ENCODE measurements at places on chromosomes 13 and 19.
A peak's percentile ranks its signal among the peaks of the same experiment; 100 is the strongest.

DNA sequence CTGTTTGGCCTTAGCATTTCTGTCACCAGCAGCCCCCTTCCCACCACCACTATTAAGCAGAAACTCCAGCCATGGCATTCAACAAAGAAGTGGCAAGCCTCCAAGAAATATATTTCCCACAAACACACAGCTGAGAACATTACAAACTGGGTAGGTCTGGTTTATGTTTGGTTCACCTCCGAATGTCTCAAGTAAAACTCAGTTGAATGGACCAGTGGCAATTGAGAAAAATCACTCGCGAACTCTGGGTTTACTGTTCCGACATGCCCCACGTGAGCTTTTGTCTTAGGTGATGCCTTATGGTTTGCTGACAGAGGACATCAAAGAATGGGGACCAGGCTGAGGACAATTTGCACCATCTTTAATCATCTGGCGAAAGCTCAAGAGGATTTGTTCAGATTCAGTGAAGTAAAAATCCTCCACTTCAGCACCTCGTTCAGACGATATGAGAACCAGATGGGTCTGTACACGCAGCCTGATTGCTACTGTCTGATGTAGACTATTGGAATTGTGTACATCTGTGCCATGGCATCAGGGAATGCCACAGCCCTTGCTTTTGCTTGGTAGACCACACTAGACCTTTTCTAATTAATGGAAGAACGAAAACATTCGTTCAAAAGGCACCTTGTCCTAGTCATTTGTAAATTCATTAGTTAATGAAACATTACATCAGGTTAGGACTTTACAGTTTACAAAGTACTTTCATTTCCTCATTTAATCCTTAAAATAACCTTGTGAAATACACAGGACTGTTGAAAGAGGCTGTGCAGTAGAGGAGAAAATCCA lies 59.4 kb downstream of the SLC10A2 start:
- no peak for DNase-seq

DNA sequence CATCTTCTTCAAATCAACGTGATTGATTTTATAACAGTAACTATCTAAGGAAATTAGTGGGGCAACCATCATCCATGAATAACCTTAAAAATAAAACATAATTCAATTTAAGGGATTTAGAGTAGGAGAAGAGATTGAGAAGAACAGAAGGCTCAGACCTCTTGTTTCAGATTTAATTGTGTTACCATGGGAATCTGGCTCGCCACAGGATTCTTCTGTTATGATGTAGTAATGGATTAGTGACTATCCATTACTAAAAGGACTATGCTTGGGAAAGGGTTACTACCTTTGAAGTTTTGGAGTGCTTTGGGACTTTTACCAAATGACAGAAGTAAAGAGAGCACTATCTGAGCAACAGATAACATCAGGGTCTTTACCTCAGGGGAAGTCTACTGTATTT lies 13.2 kb downstream of the FREM2 start:
- no peak for DNase-seq

DNA sequence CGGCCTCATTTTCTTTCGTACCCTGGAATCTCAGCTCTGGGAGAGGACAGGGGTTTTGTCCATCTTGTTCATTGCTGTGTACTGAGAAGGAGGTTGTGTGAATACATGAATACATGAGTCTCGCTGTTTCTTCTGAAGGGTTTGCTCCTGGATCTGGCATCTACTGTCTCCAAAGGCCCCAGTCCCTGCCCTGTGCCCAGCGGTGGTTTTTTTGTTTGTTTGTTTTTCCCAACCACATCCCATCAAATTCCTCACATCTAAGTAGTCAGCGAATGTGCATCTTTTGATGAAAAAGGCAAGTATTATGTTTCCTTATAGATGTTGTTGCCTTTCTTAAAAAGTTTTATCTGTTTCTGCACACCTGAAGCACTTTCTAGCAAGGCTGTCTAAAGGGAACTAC lies 12.5 kb downstream of the DCAF15 start:
- no peak for DNase-seq

DNA sequence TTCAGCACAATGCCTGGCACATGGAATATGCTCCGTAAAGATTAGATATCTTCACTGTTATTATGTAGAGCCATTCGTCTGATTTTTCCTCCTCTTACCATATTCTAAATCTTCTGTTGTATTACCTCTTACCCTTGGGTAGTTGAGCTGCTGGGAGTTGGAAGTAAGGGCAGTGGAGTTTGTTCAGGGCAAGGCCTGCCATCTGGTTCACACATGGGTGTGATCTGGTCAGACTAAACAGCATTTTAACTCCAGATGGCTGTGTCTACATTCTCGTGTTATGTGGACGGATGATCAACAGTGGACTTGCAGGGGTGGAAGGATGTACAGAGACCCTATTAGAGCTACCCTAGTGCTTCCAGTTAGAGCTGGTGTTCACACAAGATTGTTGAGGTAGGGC lies 164.9 kb downstream of the ZIC5 start:
- no peak for DNase-seq

DNA sequence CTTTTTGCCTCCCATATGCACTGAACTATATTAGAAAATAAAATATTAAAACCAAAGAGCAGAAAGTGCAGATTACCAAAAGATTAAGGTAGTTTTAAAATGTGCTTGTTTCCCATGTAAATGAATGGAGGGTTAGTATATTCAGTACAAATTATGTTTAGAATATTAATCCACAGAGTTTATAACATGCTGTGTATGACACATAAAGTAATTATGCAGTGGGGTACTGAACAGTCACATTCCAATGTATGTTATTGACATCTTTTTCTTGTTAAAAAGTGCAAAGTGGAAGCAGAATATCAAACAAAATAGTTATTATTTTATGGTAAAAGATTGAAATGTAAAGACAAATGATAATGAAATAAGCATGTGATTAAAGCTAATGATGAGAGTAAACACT lies 79.3 kb downstream of the GPC6 start:
- DNase-seq: no peak

DNA sequence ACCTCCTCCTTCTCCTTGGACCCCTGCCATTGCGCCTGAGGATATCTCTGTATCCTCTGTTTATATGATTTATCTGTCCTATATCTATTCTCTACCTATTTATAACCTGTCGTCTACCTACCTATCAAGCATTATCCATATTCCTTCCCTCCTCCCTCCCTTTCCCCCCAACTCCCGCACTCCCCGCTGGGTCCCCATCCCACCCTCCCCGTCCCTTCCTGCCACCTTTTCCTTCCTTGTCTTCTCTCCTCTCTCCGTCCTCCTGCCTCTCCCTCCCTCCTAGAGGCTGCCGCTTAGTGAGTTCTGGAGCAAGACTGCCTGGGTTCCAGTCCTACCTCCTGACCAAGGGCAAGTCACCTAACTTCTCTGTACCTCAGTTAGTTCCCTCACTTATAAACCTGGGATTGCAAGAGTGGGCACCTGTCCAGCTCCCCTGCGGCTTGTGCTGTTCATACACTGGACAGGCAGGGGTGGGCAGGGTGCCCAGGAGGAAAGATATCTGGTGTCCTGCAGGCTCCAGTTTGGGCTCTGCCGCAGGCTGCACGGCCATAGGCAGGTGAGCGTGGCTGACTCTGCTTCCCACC lies 16.1 kb downstream of the TTYH1 start:
- DNase-seq: no peak

GRCh38 chr13:73715114-73715910 lies 418.9 kb downstream of the KLF12 start:
- DNase-seq: peak; percentile 50

- peak; percentile 5 for DNase-seq
Observed at GRCh38 chr13:62512194-62513141, 1096.8 kb upstream of the PCDH20 start.

- peak; percentile 50 for DNase-seq
Observed at GRCh38 chr19:55809381-55810058, 22.3 kb downstream of the NLRP11 start.

GRCh38 chr13:29877456-29878078 lies 27.1 kb upstream of the UBL3 start:
- no peak for DNase-seq

DNA sequence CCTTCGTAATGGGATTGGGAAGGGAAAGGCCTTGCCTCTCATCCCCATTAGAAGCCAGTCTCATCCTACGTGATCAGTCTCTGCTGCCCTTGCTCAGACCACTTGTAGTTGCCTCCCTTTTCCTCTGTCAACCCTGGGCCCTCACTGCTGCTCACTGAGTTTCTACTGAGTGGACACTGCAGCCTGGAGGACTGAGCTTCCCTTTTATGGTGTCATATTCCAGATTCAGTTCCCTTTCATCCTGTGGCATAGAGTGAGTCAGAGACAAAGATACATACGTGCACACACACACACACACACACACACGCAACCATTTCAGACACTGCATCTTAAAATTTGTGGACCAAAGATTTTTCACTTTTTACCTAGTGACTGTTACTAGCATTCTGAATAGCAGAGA lies 56.6 kb downstream of the COG3 start:
- DNase-seq: no peak

- DNase-seq: no peak
Observed at GRCh38 chr19:30605333-30605732, 233.1 kb downstream of the ZNF536 start.

- no peak for DNase-seq
Observed at GRCh38 chr19:16736709-16737108, 17.1 kb downstream of the NWD1 start.

DNA sequence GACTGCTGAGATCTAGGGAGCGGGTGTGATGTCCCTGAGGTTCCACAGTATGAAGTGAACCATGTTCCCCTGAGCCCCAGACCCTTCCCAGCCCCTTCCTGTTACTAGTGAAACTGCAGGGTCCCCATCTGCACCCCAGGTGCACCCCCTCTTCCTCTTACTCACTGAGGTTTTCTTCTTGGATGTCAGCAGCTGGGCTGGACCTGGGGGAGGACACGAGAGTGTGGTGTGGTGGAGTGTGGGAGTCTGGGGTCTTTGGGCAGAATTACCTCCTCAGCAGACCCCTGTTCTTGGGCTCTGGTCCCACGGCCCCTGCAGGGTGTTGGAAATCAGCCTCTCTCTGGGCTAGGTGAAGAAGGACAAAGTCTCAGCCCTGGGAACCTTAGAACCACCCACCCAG lies 3.3 kb upstream of the LILRA6 start:
- no peak for DNase-seq

GRCh38 chr19:4602915-4603314 lies 36.4 kb upstream of the TNFAIP8L1 start:
- no peak for DNase-seq

- DNase-seq: no peak
Observed at GRCh38 chr19:24048261-24048660, 38.7 kb upstream of the ZNF254 start.

- DNase-seq: no peak
Observed at GRCh38 chr13:85618521-85618920, 180.7 kb downstream of the SLITRK6 start.

DNA sequence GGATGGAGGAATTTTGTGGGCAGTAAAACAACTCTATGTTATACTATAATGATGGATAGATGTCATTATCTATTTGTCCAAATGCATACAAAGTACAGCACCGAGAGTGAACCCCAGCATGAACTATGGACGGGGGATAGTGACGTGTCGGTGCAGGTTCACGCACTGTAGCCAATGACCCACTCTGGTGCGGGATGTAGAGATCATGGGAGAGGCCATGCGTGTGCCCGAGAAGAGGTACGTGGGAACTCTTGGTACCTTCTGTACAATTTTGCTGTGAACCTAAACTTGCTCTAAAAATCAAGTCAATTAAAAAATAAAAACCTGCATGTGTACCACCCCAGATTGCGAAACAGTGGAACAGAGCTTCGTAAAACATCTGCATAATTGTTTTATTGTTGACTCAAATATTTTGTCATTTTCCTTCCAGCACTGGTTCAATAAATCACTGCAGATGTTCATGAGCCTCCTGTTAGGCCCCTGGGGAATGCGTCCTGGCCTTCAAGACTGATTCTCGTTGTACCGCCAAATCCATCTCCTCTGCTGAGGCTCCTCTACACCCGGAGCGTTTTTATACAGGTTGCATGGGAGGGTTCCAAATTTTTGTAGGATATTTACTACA lies 30.9 kb downstream of the COL4A1 start:
- DNase-seq: no peak

GRCh38 chr13:71672512-71672911 lies 194.5 kb downstream of the DACH1 start:
- no peak for DNase-seq

DNA sequence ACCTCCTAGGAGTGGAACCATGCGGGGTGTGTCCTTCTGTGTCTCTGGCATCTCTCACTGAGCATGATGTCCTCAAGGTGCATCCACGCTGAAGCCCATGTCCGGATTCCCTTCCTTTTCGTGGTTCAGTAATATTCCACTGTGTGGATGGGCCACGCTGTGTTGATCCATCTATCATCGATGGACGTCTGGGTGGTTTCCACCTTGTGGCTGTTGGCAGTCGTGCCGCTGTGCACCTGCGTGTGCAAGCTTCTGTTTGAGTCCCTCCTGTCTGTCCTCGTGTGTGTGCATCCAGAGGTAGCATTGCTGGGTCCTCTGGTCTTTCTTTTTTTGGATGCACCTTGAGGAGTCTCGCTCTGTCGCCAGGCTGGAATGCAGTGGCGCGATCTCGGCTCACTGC lies 11.2 kb upstream of the GNA15 start:
- no peak for DNase-seq

GRCh38 chr19:21328406-21328805 lies 804 bp downstream of the ZNF708 start:
- DNase-seq: no peak

DNA sequence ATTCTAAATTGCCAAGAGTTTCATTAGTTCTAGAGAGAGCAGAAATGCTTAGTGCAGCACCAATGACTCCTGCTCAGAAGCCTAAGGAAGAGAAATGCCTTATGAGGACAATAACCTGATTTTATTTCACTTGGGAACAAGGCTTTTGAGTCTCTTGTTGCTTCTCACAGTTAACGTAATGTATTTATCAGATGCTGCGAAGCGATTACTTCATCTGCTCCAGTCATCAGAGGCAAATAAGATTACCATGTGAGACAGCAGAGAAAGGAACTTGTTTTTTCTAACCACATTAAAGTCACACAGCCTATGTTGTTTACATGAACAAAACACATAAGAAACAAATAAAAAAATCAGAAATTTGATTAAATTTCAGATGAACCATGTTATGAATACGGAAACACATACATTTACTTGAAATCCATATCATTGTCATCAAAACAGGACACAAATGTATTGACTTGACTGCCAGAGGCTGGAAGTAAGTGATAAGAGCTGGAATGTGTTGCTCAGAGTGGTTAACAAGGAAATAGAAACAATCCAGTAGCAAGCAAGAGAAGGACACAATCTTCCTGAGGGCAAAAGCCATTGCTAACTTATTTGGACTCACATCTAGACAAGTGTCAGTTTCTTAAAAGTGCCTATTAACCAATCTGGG lies 147.3 kb downstream of the LHFPL6 start:
- no peak for DNase-seq

GRCh38 chr19:18746401-18747325 lies 44.4 kb downstream of the COMP start:
- no peak for DNase-seq

GRCh38 chr13:78593652-78594455 lies 9.5 kb downstream of the POU4F1 start:
- no peak for DNase-seq

GRCh38 chr13:85266331-85266730 lies 532.9 kb downstream of the SLITRK6 start:
- DNase-seq: no peak

GRCh38 chr13:44031555-44031954 lies 151.9 kb downstream of the LACC1 start:
- no peak for DNase-seq
